ENCODE measurements at places on chromosomes 12 and 14. TPM values are rescaled to one million over a fixed set of nuclear protein-coding genes. Genes with fewer than 3 reads are reported as not detected.

Gene FKBP3
- 46.6 TPM for total RNA-seq

Gene CLEC7A
- total RNA-seq: not detected

Gene IFI27
- total RNA-seq: 11.3 TPM

Gene CDC42BPB
- total RNA-seq: 23.8 TPM

Gene ZDHHC22
- not detected for total RNA-seq

Gene G2E3
- 29.1 TPM for total RNA-seq

Gene DAO
- not detected for total RNA-seq

Gene ATF7
- 8.9 TPM for total RNA-seq

Gene C14orf39
- total RNA-seq: not detected

Gene AKAP5
- 0.59 TPM for total RNA-seq

Gene PTPRR
- 9.0 TPM for total RNA-seq

Gene PDE3A
- total RNA-seq: under 0.01 TPM

Gene ACSM4
- total RNA-seq: not detected

Gene KRT7
- total RNA-seq: 0.68 TPM

Gene DNAL1
- total RNA-seq: 3.8 TPM

Gene P2RX2
- total RNA-seq: not detected

Gene C12orf54
- total RNA-seq: not detected

Gene CCDC177
- not detected for total RNA-seq

Gene OTOGL
- 0.20 TPM for total RNA-seq

Gene LAG3
- total RNA-seq: 0.12 TPM

Gene CERS5
- total RNA-seq: 10.9 TPM

Gene NABP2
- total RNA-seq: 72.1 TPM

Gene CFAP54
- 0.68 TPM for total RNA-seq

Gene SERPINA6
- total RNA-seq: 2.1 TPM

Gene TMPRSS12
- not detected for total RNA-seq

Gene OR6C2
- total RNA-seq: not detected

Gene SPIC
- not detected for total RNA-seq

Gene ESPL1
- 12.6 TPM for total RNA-seq

Gene SCNN1A
- not detected for total RNA-seq

Gene TEAD4
- 11.3 TPM for total RNA-seq

Gene TSPAN19
- total RNA-seq: not detected

Gene NKX2-1
- not detected for total RNA-seq

Gene SLC8A3
- total RNA-seq: 4.0 TPM

Gene RTL1
- total RNA-seq: not detected

Gene FAM90A1
- not detected for total RNA-seq

Data from RPMI7951 (cell line).